ENCODE measurements at places on chromosomes 16 and 17. TPM values are rescaled to one million over a fixed set of nuclear protein-coding genes. Genes with fewer than 3 reads are reported as not detected.
A peak's percentile ranks its signal among the peaks of the same experiment; 100 is the strongest.

DNA sequence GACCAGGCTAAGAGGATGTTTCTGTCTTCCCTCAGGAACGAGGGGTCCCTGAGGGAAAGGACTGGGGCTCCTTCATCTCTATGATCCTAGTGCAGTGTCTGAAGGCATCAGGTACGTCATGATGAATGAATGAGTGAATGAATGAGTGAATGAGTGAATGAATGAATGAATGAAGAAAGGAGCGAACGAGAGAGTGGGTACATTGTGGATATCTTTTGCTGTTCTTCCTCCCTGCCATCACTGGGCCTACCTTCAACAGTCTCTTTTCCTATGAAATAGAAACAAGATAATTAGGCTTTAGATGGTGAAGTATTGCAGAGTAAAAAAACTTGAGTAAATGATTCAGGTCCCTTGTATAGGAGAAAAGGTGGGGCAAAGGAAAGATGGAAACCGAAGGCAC lies 111.3 kb upstream of the CRHR1 start:
- H3K4me1 ChIP-seq = no peaks in the 10 kb centered on the region
- H3K27me3 ChIP-seq = no peaks in the 10 kb centered on the region
- DNase-seq = no peak
- H3K4me3 ChIP-seq = no peak overlapping the region
- H3K27ac ChIP-seq = no peak overlapping the region
- no peaks in the 10 kb centered on the region for H3K36me3 ChIP-seq

GRCh38 chr17:50062293-50063243 lies 6.7 kb downstream of the ITGA3 start:
- DNase-seq = peak; percentile 97
- H3K36me3 ChIP-seq = peaks cover 4% of the 10 kb centered on the region
- H3K4me3 ChIP-seq = no peak overlapping the region
- H3K27ac ChIP-seq = peak overlapping the region; percentile 90

DNA sequence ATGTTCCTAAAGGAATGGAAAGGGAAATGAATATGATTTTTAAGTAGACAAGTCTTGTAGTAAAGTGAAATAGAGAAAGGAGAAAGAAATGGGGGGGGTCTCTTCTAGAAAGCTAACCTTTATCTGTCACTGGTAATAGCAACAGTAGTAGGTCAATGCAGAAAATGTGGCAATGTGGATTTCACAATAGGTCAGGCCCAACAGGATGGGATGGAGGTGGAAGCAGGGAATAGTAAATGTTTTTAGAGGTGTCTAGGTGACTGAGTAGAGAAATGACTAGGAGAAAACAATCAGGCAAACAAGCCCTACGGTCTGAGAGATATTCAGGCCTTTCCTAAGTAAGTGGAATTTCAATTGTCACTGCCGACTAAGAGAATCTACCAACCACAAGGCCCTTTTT lies 6.0 kb upstream of the RSKR start:
- no peak overlapping the region for H3K4me3 ChIP-seq
- DNase-seq = no peak

GRCh38 chr17:77354670-77355455 lies 214.1 kb downstream of the SEC14L1 start:
- H3K27me3 ChIP-seq = no peaks in the 10 kb centered on the region
- DNase-seq = peak; percentile 24
- peak overlapping the region; percentile 64 for H3K27ac ChIP-seq
- H3K36me3 ChIP-seq = no peaks in the 10 kb centered on the region
- H3K4me3 ChIP-seq = no peak overlapping the region

Gene PSMC3IP
- total RNA-seq = not detected

DNA sequence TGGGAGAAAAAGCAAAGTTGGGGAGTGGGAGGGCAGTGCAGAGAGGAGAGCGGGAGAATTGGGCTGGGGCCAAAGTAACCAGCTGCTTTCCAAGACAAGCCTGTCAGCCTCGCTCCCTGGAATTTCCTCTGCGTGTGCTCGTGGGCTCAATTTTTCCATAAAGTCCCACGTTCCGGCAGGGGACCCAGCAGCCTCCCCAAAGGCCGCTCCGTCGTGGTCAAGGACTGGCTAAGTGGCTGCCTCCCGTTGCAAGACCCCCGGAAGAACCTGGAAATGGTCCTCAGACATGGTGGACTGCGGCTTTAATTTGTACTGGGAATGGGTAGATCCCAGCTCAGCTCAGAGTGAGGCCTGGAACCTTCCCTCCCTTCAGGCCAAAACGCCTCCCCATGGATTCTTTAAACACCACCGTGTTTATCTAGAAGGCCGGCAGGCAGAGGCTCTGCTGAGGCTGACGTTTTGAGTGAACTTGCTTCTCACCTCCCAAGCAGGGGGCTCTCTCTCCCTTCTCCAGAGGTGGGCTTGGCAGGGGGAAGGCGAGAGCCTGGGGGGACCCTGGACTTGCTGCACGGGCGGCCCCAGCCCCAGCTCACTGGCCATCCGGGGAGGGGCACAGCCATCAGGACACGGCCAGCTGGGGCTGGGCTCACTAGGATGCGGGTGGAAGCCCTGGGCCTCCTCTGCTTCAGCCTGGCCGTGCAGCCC lies 190.0 kb downstream of the C16orf95 start:
- peak; percentile 62 for DNase-seq
- no peaks in the 10 kb centered on the region for H3K27me3 ChIP-seq
- H3K27ac ChIP-seq = no peak overlapping the region
- H3K4me3 ChIP-seq = no peak overlapping the region
- no peaks in the 10 kb centered on the region for H3K36me3 ChIP-seq
- H3K4me1 ChIP-seq = no peaks in the 10 kb centered on the region

DNA sequence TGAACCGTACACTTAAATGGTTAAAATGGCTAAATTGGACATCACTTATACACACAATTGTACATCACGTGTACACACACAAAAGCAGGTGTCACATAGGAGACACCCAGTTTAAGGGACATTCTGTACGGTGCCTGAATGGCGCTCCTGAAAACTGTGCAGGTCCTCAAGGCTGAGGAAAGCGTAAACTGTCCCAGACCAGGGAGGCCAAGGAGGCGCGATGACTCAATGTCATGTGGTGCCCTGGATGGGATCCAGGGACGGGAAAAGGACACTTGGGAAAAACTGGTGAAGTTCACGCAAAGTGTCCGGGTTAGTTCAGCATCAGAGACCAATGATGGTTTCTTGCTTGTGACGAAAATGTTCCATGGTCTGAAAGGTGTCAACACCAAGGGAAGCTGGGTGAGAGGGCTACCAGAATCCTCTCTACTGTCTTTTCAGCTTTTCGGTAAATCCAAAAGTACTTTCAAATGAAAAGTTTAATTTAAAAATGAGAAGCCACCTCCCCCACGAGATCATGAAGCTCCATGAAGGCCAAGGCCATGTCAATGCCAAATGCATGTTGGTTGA lies 112.2 kb downstream of the CMIP start:
- H3K36me3 ChIP-seq = no peaks in the 10 kb centered on the region
- no peaks in the 10 kb centered on the region for H3K27me3 ChIP-seq
- DNase-seq = no peak
- H3K4me1 ChIP-seq = peaks cover 53% of the 10 kb centered on the region
- H3K4me3 ChIP-seq = no peak overlapping the region
- H3K27ac ChIP-seq = no peak overlapping the region

GRCh38 chr17:4110152-4110551 lies 32.7 kb downstream of the ZZEF1 start:
- H3K27ac ChIP-seq = no peak overlapping the region
- no peak for DNase-seq
- H3K4me3 ChIP-seq = no peak overlapping the region
- no peaks in the 10 kb centered on the region for H3K27me3 ChIP-seq
- no peaks in the 10 kb centered on the region for H3K4me1 ChIP-seq

Data from upper lobe of left lung (tissue), 6 donors.